ENCODE measurements at places on chromosomes 6 and 20.

- DNase-seq, result no peak
Measured at GRCh38 chr6:21587179-21587960, 6.2 kb upstream of the SOX4 start.

GRCh38 chr20:62978561-62978943 is 26.0 kb downstream of the SLC17A9 start:
- DNase-seq, result no peak

DNA sequence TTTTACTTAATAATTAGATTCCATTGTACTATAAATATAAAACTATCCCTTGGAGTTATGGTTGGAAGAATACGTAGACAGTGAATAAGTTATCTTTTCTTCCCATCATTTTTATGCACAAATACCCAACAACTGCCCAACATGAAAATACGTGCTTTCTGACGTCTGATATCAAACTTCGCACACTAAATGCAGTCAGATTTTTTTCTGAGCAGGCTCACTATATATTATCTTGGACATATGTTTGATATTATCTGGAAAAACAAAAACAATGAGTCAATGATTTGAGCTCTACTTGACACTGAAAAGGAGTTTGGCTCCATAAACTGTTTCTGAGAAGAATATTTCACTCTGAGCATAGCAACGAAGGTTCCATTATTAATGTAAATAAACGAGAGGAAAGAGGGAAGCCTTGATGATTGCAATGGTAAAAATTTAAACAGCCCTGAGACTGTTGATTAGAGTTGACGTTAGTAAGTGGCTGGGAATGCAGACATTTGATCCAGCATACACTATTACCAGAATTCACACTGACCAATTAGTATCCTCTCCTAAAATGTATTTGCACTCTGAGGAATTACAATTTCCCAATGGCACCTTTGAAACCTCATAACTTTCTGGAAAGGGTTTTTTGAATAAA is 1090.0 kb downstream of the EPHA7 start:
- DNase-seq, result no peak

GRCh38 chr6:8953310-8953709 is 518.0 kb upstream of the SLC35B3 start:
- no peak for DNase-seq

GRCh38 chr6:169108753-169109152 is 144.9 kb downstream of the THBS2 start:
- no peak for DNase-seq

DNA sequence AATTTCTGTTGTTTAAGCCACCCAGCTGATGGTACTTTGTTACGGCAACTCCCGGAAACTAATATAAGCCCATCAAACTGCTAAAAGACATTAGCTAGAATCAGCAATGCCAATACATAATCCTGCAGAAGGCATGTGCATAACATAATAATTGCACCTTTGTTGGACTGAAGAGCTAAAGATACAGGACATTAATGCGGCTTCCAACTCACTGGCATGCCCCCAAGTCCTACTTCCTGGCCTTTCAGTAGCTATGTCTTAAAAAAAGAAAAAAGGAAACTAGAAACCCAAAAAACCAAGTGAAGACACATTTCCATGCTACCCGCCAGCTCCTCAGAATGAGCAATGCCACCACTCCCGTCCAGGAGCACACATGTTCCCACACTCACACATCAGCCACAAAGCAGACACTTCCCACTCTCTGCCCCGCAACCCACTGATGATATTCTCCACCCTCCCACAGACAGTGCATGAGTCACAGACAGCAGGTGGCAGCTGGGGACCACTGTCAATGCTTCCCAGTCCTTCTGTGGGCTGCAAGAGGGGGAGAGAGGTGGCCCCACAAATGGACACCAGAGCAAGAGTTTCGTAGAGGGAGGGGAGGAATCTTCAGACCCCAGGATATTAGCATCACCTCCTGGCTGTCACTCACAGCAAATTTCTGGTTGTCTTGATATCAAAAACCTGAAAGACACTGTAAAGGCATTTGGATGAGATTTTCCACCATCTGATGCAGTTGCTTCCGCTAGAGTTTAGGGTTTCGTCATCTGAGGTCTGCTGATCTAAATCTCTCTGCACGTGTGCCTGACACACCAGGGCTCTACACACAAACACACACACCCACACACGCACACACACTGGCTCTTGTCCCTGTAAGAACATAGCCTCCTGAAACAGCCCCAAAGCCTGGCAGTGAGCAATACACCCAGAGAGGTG is 32.8 kb downstream of the GFOD1 start:
- DNase-seq, result peak; percentile 62

- no peak for DNase-seq
Measured at GRCh38 chr6:115882174-115882573, 178.5 kb downstream of the FRK start.

DNA sequence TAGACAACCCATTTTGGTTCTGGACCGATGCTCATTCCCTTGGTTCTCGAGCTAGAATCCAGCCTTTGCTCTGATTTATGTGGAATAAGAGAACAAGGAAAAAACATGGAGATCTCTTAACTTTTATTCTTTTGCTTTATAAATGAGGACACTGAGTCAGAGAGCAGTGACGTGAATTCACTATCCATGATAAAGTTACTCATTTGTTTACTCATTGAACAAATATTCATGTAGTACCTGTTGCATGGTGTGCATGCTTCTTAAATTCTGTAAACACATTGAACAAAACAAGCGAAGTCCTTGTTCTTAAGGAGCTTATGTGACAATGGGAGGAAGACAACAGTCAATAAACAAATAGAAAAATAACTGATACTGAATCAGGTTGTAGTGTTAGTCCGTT is 56.9 kb downstream of the BMP2 start:
- no peak for DNase-seq

GRCh38 chr6:143679041-143679440 is 1.3 kb downstream of the PHACTR2 start:
- DNase-seq, result no peak

DNA sequence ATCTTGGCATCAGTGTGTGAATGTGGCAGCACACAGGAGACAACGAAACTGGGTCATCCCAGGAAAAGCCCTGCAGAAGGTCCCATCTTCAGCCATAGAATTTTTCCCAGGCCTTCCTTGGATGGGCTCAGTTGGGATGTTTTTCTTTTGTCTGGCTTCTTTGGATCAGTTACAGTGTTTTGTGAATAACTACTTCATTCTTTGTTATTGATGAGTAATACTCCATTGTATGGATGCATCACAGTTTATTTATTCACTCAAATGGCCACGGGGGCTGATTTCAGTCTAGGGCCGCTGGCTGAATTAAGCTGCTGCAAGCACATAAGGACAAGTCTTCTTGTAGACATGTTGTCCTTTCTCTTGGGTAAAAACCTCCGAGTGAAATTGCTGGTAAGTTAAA is 81.3 kb upstream of the CD93 start:
- no peak for DNase-seq

- no peak for DNase-seq
Measured at GRCh38 chr6:31958412-31958740, 395 bp downstream of the NELFE start.

GRCh38 chr6:74798302-74798701 is 407.6 kb downstream of the COL12A1 start:
- no peak for DNase-seq

GRCh38 chr6:28458568-28458967 is 15.3 kb upstream of the ZSCAN23 start:
- no peak for DNase-seq

DNA sequence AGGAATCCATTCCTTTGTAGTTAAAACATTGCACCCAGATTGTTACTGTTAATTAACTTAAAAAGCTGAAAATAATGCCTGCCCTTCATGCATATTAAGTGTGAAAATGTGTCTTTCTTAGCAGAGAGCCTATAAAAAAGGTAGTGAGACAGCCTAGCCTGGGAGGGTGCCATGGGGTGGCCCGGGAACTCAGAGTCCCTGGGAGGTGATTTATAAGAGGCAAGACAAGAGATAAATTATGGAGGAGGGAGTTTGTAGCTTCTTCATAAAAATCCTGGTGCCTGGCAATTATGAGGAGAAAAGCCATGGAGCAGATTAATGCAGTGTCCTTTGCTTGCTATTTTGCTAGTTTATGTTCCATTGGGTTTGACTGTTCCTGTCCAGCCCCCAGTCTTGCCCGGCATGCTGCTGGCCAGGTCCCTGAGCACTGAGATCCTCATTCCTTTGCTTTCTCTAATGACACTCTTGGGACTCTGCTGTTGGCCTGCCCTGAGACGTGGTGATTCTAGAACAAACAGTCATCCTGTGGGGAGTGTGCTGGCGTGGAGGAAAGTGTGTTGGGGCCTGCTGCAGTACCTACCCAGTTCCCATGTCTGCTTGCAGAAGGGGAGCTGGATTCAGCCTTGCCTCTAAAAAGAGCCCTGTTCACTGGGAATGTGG is 4.2 kb downstream of the MLN start:
- DNase-seq, result no peak

GRCh38 chr6:129966125-129966524 is 52.3 kb upstream of the L3MBTL3 start:
- DNase-seq, result no peak

DNA sequence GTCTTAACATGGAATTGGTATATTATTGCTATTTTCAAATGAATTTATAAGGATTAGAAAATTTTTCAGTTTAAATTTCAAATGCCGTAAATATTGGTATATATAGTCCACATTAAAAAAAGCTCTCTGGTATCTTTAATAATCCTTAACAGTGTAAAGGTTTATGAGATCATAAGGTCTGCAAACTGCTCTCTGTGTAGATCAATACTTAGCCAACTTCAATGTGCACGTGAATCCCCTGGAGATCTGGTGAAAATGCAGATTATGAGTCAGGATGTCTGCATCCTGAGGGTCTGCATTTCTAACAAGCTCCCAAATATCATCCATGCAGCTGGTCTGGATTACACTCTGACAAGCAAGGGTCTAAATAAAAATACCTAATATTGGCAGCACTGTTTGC is 43.5 kb downstream of the LAMA4 start:
- DNase-seq, result no peak

DNA sequence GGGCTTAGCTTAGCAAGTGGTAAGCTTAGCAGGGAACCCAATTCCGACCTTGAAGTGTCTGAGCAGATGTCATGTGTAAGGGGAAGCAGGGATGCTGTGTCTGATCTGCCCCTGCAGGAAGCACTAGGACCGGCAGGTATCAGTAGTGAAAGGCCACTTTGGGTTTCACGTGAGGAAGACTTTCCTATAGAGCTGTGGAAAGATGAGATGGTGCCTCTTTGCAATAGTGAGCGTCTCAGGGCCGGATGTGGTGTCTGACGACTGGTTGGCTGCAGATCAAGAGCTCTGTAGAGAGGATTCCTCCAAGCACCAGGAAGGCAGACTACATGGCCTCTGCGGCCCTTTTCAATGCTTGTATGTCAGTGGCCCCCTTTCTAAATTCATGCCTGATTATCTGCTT is 98.3 kb downstream of the TIAM2 start:
- DNase-seq, result no peak

- peak; percentile 65 for DNase-seq
Measured at GRCh38 chr6:31834367-31835250, 7.1 kb downstream of the HSPA1B start.

DNA sequence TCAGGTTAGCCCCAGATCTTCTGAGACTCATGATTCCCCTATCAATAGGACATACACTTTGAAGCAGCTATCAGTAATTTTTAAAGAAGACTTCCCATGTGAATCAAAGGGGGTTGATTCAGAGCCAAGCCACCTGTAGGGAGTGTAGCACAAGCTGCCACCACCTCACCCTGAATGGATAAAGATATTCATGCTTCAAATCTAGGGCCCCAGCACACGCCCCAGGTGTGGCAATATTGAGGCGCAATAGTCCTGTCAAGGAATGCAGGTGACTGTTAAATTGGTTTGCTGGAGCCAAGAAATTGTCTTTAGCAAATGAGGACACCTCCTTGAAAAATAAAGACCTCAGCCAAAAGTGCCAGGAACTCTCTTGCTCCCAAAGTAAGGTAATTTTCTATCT is 404.4 kb downstream of the MAFB start:
- no peak for DNase-seq

- no peak for DNase-seq
Measured at GRCh38 chr6:8387942-8388437, 47.4 kb downstream of the SLC35B3 start.

DNA sequence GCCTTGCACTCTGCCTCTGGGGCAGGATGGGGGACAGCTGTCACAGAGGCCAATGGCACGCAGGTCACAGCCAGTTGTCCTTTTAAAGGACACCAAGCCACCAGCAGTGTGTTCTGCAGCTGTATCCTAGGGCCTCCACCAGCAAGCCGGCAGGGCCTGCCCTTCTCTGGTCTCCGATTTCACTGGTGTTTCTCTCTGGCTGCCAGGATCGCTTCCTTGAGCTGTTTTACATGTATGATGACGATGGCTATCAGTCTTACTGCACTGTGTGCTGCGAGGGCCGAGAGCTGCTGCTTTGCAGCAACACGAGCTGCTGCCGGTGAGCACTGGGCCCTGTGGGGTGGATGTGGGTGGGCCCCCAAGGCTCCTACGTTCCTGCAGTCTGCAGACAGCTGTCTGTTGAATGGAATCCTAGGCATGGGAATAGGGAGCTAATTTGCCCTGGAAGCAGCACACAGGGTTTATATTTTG is 22.7 kb upstream of the MAPRE1 start:
- DNase-seq, result no peak

DNA sequence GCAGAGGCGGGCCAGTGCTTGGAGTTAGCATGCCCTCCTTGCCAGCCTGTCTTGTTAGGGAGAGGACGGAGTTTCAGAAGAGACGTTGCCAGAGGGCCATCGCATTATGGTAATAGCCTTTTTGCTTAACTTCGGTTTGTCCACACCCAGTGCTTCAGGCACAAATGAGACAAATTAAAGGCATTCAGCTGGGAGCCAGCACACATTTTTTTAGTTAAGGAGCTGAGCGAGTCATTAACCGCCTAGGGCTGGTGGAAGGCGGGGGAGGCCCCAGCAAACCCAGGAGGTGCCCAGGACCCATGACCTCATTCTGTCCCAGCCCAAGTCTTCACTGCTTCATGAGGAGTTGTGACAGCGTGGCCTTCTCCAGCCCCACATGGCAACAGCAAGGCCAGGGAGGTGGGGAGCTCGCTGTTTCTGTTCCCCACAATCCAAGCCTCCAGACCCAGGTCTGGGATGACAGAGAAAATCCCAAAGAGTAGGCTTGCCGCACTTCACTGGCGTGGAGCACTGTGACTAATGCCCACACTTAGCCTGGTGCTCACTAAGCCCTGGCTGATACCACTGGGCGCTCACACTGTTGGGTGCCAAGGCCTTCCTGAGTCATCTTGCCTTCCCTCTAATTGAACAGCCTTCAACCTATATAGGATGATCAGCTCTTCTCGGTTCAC is 237.1 kb downstream of the ANKRD60 start:
- DNase-seq, result no peak

- DNase-seq, result peak; percentile 6
Measured at GRCh38 chr20:49278818-49279676, 1.2 kb upstream of the ZNFX1 start.

DNA sequence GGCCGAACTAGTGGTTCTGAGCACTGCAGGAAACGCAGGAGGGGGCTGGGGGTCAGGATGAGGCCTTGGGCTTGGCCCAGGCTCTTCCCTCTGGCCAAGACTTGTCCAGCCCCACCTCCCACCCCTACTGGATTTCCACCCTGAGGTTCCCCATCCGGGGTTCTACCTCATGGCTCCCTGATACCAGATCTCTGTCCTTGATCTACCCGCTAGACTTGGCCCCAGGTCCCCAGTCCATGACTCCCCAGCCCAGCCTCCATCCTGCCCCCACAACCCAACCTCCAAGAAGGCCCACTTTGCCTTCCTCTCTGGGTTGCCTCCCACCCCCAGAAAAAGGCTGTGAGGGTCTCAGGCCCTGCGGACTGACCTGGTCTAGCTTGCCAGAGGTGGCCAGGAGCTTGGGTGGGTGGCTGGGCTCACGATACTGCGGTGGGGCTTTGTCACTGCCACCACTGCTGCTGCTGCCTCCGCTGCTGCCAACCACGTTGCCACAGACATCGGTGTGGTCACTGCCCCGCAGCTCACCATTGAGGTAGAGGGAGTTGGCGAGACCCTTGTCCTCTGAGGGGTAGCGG is 6.8 kb upstream of the FASTKD5 start:
- no peak for DNase-seq
